ENCODE measurements at places on chromosomes 5 and 9. TPM values are rescaled to one million over a fixed set of nuclear protein-coding genes. Genes with fewer than 3 reads are reported as not detected.
A peak's percentile ranks its signal among the peaks of the same experiment; 100 is the strongest.

Gene BHMT
- not detected for total RNA-seq

Gene SMIM33
- not detected for total RNA-seq

Gene GMCL2
- total RNA-seq: not detected

Gene BTNL9
- total RNA-seq: 5.3 TPM

- no peaks in the 10 kb centered on the region for H3K4me1 ChIP-seq
- DNase-seq: no peak
- no peak overlapping the region for H3K27ac ChIP-seq
- no peaks in the 10 kb centered on the region for H3K36me3 ChIP-seq
Measured at GRCh38 chr9:112780450-112781036, 30.0 kb downstream of the SNX30 start.

- H3K27ac ChIP-seq: peak overlapping the region; percentile 58
- H3K27me3 ChIP-seq: no peaks in the 10 kb centered on the region
- H3K36me3 ChIP-seq: no peaks in the 10 kb centered on the region
- H3K4me1 ChIP-seq: no peaks in the 10 kb centered on the region
Measured at GRCh38 chr5:170362102-170362501, 27.1 kb downstream of the KCNMB1 start.

DNA sequence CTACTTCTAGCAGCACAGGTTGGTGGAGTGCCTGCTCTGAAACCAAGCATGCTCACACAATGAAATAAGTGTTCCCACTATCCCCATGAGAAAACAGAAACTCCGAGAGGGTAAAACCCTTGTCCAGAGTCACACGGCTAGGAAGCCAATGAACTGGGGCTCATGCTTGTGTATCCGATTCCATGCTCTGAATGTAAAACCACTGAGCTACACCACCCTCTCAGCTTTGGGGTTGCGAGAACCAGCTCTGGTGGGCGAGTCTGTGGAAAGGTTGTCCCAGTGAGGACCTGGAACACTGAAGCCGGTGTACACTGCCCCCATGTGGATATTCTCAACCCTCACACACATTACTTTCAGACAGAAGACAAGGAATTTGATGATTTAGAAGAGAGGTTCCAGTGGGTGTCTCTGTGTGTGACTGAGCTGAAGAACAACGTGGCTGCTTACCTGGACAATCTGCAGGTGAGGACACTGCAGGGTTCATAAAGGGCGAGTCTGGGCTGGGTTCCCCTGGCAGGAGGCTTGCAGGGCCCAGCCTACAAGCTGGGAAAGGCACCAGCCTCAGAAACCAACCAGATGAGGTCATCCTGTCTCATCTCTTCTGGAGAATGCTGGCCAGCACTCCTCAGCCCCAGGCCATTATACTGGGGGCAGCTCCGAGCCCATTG, 37.4 kb downstream of the ARHGEF37 start:
- H3K27ac ChIP-seq: no peak overlapping the region
- no peaks in the 10 kb centered on the region for H3K27me3 ChIP-seq
- DNase-seq: no peak
- H3K4me1 ChIP-seq: no peaks in the 10 kb centered on the region

- no peaks in the 10 kb centered on the region for H3K36me3 ChIP-seq
- H3K27me3 ChIP-seq: no peaks in the 10 kb centered on the region
- no peaks in the 10 kb centered on the region for H3K4me1 ChIP-seq
- H3K27ac ChIP-seq: no peak overlapping the region
- no peak for DNase-seq
Measured at GRCh38 chr5:179403426-179404147, 58.3 kb upstream of the ADAMTS2 start.

DNA sequence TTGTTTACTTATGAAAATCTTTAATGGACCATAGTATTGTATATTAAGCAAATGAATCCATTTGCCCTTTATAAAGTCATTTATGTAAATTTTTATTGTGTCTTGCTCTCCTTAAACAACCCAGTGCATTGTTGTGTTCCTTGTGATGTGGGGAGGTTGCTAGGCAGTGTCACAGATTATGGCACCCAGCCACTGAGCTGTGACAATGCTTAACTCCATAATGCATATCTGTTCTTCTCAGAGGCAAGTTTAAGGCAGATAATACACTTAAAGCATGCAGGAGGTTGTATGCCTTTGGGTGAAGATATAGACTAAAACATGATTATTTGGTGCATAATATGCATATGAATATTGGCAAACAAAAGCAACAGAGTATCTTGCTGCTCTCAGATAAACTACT, 269.6 kb upstream of the RIOK2 start:
- no peak overlapping the region for H3K27ac ChIP-seq
- H3K4me3 ChIP-seq: no peak overlapping the region
- no peak for DNase-seq
- no peaks in the 10 kb centered on the region for H3K27me3 ChIP-seq

DNA sequence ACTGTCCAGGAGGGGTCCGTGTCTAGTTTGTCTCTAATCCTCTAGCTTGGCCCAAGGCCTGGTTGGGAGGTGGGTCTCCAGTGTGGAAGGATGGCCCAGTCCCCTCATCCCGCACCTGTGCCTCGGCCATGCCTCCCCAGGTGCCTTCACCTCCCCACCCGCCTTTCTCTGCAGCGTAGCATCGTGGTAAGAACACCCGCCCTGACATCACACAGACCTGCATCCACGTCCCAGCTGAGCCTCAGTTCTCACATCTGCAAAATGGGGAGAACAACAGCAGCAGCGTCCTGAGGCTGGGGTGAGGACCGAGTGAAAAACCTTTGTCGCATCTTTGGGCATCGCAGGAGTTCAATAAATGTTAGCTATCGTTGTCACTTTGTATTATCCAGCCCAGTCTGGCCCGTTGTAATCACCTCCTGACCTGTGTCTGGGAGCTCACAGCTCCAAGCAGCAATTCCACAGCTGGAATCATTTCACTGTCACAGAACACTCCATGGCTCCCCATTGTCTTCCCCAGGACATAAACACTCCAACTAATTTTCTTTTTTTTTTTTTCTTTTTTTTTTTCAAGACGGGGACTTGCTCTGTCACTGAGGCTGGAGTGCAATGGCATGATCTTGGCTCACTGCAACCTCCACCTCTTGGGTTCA, 181.2 kb upstream of the IER5L start:
- no peak for DNase-seq
- no peaks in the 10 kb centered on the region for H3K36me3 ChIP-seq
- H3K4me1 ChIP-seq: no peaks in the 10 kb centered on the region
- H3K4me3 ChIP-seq: no peak overlapping the region
- H3K27me3 ChIP-seq: no peaks in the 10 kb centered on the region
- no peak overlapping the region for H3K27ac ChIP-seq

GRCh38 chr5:98248949-98249348, 524.5 kb upstream of the RGMB start:
- no peak overlapping the region for H3K27ac ChIP-seq
- H3K36me3 ChIP-seq: no peaks in the 10 kb centered on the region
- H3K4me3 ChIP-seq: no peak overlapping the region
- H3K27me3 ChIP-seq: no peaks in the 10 kb centered on the region
- no peak for DNase-seq

- H3K4me1 ChIP-seq: no peaks in the 10 kb centered on the region
- no peaks in the 10 kb centered on the region for H3K36me3 ChIP-seq
- peaks cover 77% of the 10 kb centered on the region for H3K27me3 ChIP-seq
- H3K4me3 ChIP-seq: no peak overlapping the region
Measured at GRCh38 chr5:88690409-88691229, 192.4 kb downstream of the MEF2C start.

- no peaks in the 10 kb centered on the region for H3K36me3 ChIP-seq
- peaks cover 4% of the 10 kb centered on the region for H3K4me1 ChIP-seq
Measured at GRCh38 chr5:157994906-157995519, 136.1 kb upstream of the CLINT1 start.

- H3K4me1 ChIP-seq: no peaks in the 10 kb centered on the region
- H3K27ac ChIP-seq: no peak overlapping the region
- H3K36me3 ChIP-seq: no peaks in the 10 kb centered on the region
Measured at GRCh38 chr9:138116521-138116920, 238.9 kb downstream of the CACNA1B start.

DNA sequence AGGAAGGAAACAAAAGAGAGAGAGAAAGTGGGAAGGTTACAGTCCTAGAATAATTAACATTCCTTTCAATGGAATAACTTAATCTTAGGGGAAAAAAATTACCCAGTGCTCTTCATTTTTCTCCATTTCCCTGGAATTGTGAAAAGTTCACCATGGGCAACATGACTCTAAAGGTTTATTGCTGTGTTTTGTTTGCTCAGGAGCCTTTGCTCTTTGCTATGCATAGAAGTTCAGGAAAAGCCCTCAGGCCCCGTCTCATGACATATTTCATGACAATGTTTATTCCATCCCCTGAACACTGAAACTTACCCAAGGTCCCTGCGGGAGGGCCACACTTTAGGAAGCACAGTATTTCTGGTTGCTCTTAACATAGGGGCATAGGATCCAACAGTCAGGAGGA, 9.8 kb upstream of the CTSL start:
- H3K27me3 ChIP-seq: no peaks in the 10 kb centered on the region
- H3K36me3 ChIP-seq: no peaks in the 10 kb centered on the region
- H3K27ac ChIP-seq: no peak overlapping the region
- no peak for DNase-seq
- H3K4me1 ChIP-seq: no peaks in the 10 kb centered on the region

DNA sequence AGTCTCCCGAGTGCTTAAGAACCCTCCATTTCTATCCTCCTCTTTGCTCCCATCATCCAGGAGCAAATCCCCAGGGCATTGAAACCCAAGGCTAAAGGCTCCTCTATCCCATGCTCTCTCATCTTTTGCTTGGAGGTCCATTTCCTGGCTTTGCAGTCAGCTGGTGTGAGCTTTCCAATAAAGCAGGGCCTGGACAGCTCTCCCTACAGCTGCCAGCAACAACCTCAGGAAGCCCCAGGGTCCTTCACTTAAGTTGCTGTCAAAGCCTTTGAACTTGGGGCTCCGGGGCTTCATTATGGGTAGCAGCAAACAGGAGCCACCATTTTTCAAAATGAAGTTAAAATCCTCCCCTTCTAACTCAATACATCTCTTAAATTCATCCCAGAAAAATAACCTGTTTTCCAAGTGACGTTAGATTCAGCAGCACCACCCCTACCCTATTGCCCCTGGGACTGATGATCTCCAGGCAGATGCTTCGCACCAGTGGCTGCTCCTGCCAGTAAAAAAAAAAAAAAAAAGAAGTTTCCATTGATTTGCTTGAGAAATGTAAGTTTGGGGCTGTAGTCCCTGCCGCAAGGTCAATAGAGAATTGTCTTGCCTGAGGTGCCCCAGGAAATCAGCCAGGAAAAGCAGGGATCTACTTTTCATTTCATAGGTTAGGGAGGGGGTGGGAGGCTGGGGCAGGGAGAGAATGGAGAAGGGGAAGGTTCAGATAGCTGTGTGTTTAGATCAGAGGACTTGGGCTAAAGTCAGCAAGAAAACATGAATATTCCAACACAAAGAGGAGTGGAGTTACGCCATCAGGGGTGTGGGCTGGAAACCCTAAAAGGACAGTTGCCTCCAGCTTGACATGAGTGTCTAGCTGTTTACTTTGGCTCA, 83.8 kb upstream of the IL6ST start:
- peak; percentile 79 for DNase-seq
- no peaks in the 10 kb centered on the region for H3K36me3 ChIP-seq
- peaks cover 12% of the 10 kb centered on the region for H3K4me1 ChIP-seq
- H3K4me3 ChIP-seq: no peak overlapping the region
- peak overlapping the region; percentile 64 for H3K27ac ChIP-seq
- no peaks in the 10 kb centered on the region for H3K27me3 ChIP-seq

GRCh38 chr5:3996707-3997336, 401.2 kb downstream of the IRX1 start:
- H3K36me3 ChIP-seq: no peaks in the 10 kb centered on the region
- H3K27me3 ChIP-seq: no peaks in the 10 kb centered on the region
- H3K27ac ChIP-seq: no peak overlapping the region
- H3K4me1 ChIP-seq: no peaks in the 10 kb centered on the region

All from right atrium auricular region (tissue), 2 donors.